ENCODE measurements at places on chromosomes 2 and 18.

DNA sequence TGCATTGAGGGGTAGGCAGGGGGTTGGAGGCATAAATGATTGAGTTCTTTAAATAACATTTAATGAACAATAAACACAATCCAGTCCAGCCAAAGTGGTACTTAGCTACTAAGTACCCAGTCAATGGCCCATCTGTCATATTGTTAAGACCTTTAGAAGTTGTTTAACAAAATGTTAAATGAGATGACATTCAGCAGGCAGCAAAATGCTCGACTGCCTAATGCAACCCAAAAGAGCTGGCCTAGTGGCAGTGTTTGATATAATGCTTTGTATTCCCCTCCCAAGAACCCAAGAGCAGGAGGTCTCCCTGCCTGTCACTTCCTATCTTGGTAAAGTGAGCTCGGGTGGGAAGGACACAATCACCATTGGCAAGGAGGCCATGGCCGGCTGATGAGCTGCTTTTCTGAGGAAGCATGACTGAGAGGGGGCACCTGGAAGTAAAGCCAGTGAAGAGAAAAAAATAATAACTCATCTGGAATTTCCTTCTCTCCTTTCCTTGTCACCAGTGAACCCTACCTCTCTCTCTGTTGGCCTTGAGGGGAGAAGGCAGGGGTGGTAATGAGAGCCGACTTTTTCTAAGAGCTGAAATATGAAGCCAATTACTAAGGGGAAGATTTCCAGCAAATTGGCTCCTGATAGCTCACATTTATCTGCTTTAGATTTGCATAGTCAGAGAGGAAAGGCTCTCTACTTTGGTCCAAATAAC lies 140.6 kb downstream of the C1D start:
- no peak for DNase-seq

DNA sequence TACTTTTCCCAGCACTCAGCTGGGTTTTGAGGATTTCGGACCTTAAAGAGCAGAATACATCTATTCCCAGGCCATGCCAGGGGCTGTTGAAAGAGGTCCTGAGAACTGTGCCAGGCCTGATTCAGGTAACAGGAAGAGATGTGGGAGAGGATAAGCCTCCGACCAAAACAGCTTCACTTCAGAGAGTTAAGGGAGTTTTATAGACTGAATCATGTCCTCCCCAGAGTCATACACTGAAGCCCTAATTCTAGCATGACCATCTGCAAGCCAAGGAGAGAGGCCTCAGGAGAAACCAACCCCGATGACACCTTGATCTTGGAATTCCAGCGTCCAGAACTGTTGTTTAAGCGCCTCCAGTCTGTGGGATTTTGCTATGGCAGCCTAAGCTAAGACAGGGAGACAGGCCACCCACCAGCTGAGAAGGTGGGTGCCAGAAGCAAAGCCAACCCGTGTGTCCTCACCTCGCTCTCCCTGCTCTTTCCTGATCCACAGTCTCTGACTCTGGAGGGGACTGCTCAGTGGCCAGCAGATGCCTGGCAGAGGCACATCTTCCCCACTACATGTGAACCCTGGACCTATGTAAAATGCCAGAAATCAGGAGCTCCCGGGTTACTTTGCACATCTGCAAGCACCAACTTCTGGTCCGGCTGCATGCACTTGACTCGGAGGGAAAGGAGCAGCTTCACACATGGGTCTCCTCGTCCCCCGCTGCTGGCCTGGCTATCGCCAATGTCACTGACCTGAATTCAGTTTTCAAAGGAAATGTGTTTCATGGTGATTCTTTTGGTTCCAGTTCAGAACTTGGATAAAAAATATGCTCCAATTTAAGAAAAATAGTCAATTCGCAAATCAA lies 116.8 kb upstream of the EPC2 start:
- DNase-seq = no peak

GRCh38 chr2:150474326-150475074 lies 13.0 kb downstream of the RND3 start:
- no peak for DNase-seq

GRCh38 chr2:27929916-27930486 lies 39.5 kb downstream of the BABAM2 start:
- peak; percentile 78 for DNase-seq

GRCh38 chr2:237180987-237181386 lies 95.3 kb downstream of the COPS8 start:
- no peak for DNase-seq

DNA sequence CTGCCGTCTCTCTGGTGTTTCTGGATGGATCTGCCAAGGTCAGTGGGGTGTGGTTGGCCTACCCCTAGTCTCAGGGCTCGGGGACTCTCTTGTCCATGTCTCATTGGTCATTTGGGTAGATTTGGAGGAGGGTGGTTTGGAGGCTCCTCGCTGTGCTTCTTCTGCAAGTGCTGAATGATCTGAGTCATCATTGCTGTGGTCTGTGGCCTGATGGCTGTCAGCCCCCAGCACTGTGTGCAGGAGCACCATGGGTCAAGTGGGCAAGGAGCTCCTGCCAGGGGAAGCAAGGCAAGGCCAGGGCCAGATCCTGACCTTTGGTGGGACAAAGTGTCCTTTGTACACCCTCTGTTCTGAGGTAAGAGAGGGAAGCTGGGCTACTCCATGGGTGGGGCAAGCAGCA lies 221.8 kb downstream of the FHOD3 start:
- peak; percentile 1 for DNase-seq

DNA sequence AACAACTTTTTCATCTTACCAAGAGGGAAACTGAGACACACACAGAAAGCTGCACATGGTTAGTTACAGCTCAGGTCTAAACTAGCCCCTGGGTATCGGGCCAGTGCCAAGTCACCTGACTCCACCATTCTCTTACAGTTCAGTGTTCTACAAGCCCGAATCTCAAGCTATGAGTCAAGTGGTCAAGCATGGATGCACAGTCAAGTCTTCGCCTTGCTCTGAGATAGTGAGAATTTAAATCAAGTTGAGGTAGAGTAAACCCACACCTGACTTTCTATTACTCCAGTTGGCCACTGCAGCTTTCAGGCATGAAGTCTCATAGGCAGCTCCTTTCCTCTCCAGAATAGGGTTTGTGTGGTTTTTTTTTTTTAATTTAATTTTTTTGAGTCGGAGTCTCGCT lies 34.5 kb upstream of the ARL5A start:
- DNase-seq = no peak

- DNase-seq = no peak
Observed at GRCh38 chr2:176293334-176293733, 24.1 kb downstream of the MTX2 start.

- no peak for DNase-seq
Observed at GRCh38 chr2:231200805-231201474, 2.5 kb downstream of the ARMC9 start.

- peak; percentile 50 for DNase-seq
Observed at GRCh38 chr2:105329197-105329554, 359 bp downstream of the TGFBRAP1 start.

All from hematopoietic multipotent progenitor cell treated with erythropoietin and hydrocortisone succinate and interleukin-3 and kit ligand, for 4 days (in vitro differentiated cells).